GM10248 (cell line): ENCODE measurements at places on chromosomes 11 and 22.

DNA sequence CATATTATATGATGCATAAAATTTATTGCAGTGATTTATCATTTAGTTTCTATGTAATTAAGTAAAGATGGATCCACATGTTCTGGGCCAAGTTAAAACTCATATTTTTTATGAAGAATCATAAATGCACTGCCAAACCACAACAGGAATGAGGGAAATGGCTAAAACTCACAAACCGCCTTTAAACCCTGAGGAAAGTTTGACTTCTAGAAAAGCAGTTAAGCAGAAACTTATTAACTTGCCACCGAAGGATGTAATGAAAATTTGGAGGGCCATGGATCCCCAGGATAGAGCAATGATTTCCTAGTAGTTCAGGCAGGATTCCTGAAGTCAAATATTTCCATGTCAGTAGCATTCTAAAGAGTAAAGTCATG is 218.3 kb upstream of the CTSC start:
- DNase-seq = no peak

DNA sequence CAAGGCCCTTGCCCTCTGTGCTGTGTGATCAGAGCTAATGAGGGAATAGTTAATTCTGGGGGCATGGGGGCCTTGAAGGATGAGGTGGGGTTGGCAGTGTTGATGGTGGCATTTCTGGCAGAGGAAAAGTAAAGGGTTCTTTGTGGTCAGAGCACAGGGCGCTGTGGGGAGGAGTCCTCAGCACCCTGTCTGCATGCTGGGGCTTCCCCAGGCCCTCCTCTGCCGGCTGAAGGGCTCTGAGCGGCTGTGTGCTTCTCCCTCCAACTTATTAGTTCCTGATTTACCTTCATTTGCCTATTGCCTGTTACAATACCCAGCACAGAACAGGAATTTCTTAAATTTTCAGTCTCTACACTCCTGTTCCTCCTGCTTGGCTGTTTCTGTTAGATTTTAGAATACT is 122.8 kb downstream of the HIPK3 start:
- peak; percentile 51 for DNase-seq

DNA sequence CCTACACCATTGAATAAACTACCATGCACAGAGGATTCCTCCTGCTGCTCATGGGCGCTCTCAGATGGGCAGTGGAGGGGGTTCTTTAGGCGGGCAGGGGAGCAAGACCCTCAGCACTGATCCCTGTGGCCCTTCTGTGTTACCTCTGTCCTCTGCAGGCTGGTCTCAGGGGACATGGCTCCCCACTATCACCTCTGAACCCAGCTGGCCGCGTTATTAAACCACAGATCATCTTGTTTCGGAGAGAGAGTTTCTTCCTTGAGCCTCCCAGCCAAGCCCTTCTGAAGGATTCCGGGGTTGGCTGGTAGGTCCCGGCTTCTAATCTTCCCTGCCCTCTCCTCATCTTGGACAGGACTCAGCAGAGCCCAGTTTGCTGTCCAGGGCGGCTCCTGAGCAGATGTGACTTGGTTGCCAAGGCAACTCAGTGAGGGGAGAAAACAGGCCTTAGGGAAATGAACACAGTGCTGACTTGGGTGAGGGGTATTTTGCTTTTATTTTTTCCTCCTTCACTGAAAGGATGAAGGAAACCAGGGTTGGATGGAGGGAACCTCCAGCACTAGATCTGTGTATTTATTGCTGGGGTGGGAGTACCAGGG is 13.3 kb downstream of the APOL3 start:
- no peak for DNase-seq

DNA sequence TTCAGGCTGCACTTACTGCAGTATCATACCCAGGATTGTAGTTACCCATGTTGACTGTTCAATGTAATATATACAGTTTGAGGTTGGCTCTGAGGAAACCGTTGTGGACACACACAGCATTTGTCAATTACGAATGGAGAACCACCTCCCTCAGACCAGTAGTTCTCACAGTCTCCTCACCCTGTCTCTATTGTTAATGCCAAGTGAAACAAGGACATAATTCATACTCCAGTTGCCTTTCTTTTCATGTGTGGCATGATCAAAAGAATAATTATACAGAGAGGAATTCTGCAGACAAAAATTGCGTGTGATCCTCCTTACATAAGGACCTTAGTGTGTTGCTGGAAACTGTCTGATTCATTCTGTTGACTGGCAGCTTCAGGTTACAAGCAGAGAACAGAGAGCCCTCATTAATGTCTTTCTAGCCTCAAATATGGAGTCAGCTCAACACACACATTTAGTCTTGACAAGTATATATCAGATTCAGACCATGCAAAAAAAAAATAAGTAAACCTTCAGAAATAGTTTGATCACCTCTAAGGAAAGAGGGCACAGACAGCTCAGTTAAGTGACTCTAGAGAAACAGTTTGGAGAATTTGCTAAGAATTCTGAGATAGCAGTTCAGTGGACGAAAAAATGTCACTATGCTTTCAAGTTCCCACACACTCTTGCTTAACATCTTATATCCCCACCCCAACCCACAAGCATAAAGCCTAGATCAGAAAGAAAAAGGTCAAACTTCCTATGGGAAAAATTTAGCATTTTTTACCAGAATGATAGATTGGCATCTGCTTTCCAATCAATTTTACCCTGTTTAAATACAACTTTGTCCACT is 96.1 kb downstream of the MAML2 start:
- DNase-seq = no peak
